Activated CD8-positive, alpha-beta T cell treated with anti-CD3 and anti-CD28 coated beads for 36 hours (primary cell): ENCODE measurements at places on chromosomes 5 and 9.

DNA sequence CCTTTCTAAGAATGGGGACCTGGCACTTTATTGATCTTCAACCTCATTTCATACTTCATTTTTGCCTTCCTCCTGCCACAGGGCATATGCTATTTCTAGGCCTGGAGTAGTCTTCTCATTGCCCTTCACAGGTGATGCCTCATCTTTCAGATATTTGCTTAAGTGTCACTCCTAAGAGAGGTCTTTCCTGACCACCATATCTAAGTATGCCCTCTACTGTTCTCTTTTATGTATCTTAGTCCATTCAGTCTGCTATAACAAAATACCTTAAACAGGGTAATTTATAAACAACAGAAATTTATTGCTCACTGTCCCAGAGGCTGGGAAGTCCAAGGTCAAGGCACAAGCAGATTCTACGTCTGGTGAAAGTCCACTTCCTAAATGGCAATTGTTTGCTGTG is 99.1 kb downstream of the ADAMTS6 start:
- no peak for DNase-seq

- no peak for DNase-seq
These were observed 6.8 kb upstream of the APBA1 start for GRCh38 chr9:69678843-69679538.

DNA sequence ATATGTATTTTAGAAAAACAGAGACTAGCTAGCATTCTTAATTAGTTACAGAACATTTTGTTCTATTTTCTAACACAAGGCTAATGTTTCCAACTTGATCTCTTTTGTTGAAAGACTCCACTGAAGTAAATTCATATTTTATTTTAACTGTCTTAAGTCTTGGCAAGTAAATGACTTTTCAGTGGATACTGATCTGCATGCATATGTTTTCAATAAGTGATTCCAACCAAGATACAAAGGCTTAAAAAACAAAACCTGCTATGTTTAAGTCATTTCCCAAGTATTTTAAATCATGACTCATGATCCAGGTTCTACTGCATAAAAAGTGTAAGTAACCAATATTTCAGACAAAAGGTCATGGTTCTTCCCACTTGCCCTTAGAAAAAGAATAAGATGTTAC is 5.7 kb downstream of the CDO1 start:
- no peak for DNase-seq

GRCh38 chr9:27377811-27378456 is 81.0 kb upstream of the EQTN start:
- no peak for DNase-seq

- DNase-seq: no peak
These were observed 172.4 kb upstream of the TARS1 start for GRCh38 chr5:33268374-33268773.

GRCh38 chr5:52706775-52707174 is 80.9 kb upstream of the ITGA1 start:
- no peak for DNase-seq

GRCh38 chr9:85501456-85501855 is 240.3 kb downstream of the AGTPBP1 start:
- DNase-seq: no peak
